Thyroid gland (tissue), 4 donors: ENCODE measurements at places on chromosomes 12 and 14. TPM values are rescaled to one million over a fixed set of nuclear protein-coding genes. Genes with fewer than 3 reads are reported as not detected.
A peak's percentile ranks its signal among the peaks of the same experiment; 100 is the strongest.

DNA sequence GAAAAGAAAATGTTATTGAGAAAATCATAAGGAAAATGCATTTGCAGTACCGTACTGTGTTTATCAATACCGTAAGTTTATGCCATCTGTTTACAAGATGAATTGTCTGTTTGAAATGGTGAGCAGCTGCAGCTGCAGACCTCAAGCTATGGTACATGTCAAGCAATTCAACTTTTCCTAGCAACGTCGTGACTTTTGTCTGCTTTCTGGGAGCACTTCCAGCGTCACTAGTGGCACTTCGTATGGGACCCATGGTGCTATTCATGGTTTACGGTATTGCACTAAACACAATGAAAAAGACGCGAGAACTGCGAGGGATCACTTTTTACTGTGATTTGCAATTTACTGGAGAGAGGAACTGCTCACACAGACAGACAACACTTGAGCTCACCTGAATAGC is 160.8 kb downstream of the UNC79 start:
- no peak overlapping the region for H3K4me3 ChIP-seq
- no peak overlapping the region for H3K27ac ChIP-seq
- no peaks in the 10 kb centered on the region for H3K4me1 ChIP-seq
- DNase-seq: no peak

DNA sequence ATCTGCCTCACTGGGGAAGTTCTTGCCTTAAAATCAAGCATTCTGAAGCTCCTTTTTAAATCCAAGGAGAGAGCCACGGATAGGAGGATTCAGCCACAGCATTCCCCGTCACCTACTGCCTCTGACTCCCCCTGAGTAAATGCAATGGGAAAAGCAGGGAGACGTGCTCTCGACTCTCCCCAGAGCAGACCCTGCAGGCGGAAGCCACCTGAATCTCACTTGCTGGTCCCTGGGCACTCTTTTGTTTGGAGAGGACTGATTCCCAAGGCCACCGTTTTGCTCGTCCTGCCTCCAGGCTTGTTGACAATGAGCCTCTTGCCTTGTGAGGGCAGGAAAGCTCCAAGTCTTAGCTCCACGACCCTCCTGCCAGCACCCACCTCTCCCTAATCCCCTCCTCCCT is 204.5 kb downstream of the SLC15A4 start:
- no peaks in the 10 kb centered on the region for H3K27me3 ChIP-seq
- no peaks in the 10 kb centered on the region for H3K4me1 ChIP-seq
- no peaks in the 10 kb centered on the region for H3K36me3 ChIP-seq

DNA sequence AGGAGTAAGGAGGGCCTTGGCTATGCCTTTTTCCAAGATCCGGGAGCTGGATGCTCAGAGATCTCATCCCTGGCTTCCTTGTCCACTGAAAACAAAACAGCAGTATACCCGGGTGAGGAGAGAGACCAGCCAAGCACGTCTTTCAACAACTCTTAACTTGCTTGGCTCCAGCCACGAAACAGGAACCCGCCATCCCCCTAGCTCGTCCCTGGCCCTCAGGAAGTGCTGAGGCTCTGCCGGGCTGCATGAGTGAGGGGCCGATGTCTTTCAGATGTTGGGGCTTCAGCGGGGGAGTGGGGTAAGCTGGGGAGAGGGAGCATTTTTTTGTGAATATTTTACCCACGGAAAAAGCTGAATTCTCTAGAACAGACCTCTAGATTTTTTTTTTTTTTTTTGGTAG is 231.1 kb downstream of the CACNA1C start:
- no peaks in the 10 kb centered on the region for H3K4me1 ChIP-seq
- DNase-seq: no peak

DNA sequence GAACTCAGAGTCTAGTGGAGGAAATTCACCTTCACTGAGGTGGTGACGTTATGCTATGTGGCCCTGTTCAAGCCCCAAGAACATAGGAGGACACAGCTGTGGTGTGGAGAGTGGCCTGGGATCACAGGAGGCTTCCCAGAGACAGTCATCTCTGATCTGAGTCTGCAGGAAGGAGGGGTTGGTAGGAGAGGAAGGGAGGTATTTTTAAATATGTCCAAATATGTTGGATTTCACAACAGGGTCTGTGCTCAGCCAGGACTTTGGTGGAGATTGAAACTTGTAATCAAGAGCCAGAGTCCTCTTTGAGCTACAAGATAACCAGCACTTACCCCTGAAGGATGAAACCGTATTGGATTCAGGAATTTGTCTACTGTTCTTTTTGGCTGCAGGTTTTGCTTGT is 26.4 kb upstream of the MED13L start:
- no peaks in the 10 kb centered on the region for H3K36me3 ChIP-seq
- no peak overlapping the region for H3K4me3 ChIP-seq
- H3K27ac ChIP-seq: no peak overlapping the region
- no peak for DNase-seq
- peaks cover 13% of the 10 kb centered on the region for H3K4me1 ChIP-seq

DNA sequence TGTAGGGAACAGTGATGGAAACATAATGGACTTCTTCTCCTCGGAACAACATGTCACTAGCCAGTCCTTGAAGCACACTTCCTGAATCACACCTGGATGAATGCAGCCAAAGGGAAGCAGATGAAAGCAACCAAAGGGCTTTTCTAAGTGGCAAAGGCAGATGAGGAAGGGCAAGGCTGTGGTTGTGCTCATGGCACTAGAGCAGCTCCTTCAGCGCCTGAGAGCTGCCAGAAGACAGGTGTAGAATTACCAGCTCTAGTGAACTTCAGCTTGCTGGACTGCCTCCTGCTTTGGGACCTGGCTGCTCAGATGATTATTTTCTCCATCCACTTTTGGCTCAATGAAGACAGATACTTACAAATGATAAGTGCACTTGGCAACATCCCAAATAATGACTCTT is 1372.1 kb upstream of the SEL1L start:
- no peaks in the 10 kb centered on the region for H3K27me3 ChIP-seq
- H3K27ac ChIP-seq: no peak overlapping the region
- peak; percentile 6 for DNase-seq
- H3K4me1 ChIP-seq: no peaks in the 10 kb centered on the region
- no peak overlapping the region for H3K4me3 ChIP-seq
- H3K36me3 ChIP-seq: no peaks in the 10 kb centered on the region

The PRB3 gene
- total RNA-seq: not detected

The TGM1 gene
- total RNA-seq: 2.1 TPM

The SERPINA12 gene
- total RNA-seq: not detected

The NYNRIN gene
- total RNA-seq: 12.3 TPM

The HOXC5 gene
- not detected for total RNA-seq

GRCh38 chr12:132593521-132593920 is 16.9 kb downstream of the LRCOL1 start:
- no peaks in the 10 kb centered on the region for H3K27me3 ChIP-seq
- H3K4me3 ChIP-seq: no peak overlapping the region
- no peaks in the 10 kb centered on the region for H3K36me3 ChIP-seq
- peaks cover 3% of the 10 kb centered on the region for H3K4me1 ChIP-seq
- no peak overlapping the region for H3K27ac ChIP-seq

The GPR84 gene
- total RNA-seq: 0.39 TPM

DNA sequence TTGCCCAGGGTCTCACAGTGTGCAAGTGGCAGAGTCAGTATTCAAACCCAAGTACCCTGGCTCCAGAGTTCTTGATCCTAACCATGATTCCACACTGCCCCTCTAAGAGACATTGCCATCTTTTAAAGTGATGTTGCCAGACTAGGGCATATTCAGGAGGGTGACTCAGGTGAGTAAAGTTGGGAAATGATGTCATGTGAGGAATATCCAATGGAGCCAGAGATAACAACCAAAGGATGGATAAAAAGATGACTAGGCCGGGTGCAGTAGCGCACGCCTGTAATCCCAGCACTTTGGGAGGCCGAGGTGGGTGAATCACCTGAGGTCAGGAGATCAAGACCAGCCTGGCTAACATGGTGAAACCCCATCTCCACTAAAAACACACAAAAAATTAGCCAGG is 85.6 kb downstream of the SMOC1 start:
- H3K36me3 ChIP-seq: no peaks in the 10 kb centered on the region
- no peak overlapping the region for H3K4me3 ChIP-seq

GRCh38 chr14:69727860-69728259 is 39.1 kb upstream of the SRSF5 start:
- H3K4me1 ChIP-seq: no peaks in the 10 kb centered on the region
- H3K27ac ChIP-seq: no peak overlapping the region
- H3K4me3 ChIP-seq: no peak overlapping the region
- DNase-seq: no peak

The NCKAP5L gene
- 14.1 TPM for total RNA-seq

- no peak overlapping the region for H3K27ac ChIP-seq
- H3K4me1 ChIP-seq: no peaks in the 10 kb centered on the region
- peaks cover 5% of the 10 kb centered on the region for H3K27me3 ChIP-seq
- no peak for DNase-seq
These were observed 33.5 kb upstream of the CCDC63 start for GRCh38 chr12:110813285-110813684.

The TPH2 gene
- total RNA-seq: not detected

GRCh38 chr14:89491711-89492381 is 74.8 kb upstream of the FOXN3 start:
- no peak overlapping the region for H3K27ac ChIP-seq
- no peaks in the 10 kb centered on the region for H3K36me3 ChIP-seq
- no peak overlapping the region for H3K4me3 ChIP-seq
- DNase-seq: no peak

GRCh38 chr12:121702944-121703343 is 9.6 kb upstream of the TMEM120B start:
- no peak for DNase-seq
- peak overlapping the region; percentile 85 for H3K27ac ChIP-seq
- no peak overlapping the region for H3K4me3 ChIP-seq
- no peaks in the 10 kb centered on the region for H3K36me3 ChIP-seq
- no peaks in the 10 kb centered on the region for H3K27me3 ChIP-seq
- H3K4me1 ChIP-seq: peaks cover 24% of the 10 kb centered on the region

The HSPB8 gene
- total RNA-seq: 73.9 TPM

DNA sequence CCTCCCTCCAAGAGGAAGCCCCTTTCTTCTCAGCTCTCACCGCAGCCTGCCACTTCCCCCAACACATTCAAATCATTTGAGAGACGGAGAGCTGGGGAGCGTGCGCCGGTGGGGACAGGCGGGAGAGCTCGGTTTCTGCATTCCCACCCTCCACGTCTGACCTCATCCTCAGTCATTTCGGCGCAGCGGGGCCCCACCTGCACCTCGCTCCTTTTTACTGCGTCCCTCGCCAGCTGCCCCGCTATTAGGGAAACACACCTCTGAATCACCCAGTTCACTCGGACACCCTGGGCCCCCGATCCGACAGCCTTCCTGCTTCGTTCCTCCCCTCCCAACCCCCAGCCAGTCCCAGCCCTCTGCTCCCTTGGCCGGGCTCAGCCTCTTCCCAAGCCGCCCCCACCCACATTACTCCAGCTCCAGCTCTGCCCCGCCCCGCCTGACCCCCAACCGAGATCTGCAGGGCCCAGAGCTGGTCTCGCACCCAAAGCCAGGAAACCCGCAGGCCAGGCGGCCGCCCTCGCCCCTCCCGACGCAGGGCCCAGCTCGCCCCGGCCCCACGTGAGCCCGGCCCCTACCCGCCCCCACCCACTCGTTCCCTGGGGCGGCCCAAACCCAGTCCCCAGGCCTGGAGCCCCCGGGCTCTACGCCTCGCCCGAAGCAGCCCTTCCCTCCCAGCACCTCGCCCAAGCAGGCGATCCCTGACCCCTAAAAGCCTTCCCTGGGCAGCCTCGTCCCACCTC is 783 bp downstream of the CORO1C start:
- H3K27ac ChIP-seq: peak overlapping the region; percentile 88
- peaks cover 5% of the 10 kb centered on the region for H3K4me1 ChIP-seq
- no peaks in the 10 kb centered on the region for H3K27me3 ChIP-seq
- no peaks in the 10 kb centered on the region for H3K36me3 ChIP-seq

GRCh38 chr12:48000878-48001504 is 3.3 kb downstream of the COL2A1 start:
- DNase-seq: peak; percentile 24
- H3K36me3 ChIP-seq: no peaks in the 10 kb centered on the region
- no peak overlapping the region for H3K27ac ChIP-seq

The LMNTD1 gene
- not detected for total RNA-seq

DNA sequence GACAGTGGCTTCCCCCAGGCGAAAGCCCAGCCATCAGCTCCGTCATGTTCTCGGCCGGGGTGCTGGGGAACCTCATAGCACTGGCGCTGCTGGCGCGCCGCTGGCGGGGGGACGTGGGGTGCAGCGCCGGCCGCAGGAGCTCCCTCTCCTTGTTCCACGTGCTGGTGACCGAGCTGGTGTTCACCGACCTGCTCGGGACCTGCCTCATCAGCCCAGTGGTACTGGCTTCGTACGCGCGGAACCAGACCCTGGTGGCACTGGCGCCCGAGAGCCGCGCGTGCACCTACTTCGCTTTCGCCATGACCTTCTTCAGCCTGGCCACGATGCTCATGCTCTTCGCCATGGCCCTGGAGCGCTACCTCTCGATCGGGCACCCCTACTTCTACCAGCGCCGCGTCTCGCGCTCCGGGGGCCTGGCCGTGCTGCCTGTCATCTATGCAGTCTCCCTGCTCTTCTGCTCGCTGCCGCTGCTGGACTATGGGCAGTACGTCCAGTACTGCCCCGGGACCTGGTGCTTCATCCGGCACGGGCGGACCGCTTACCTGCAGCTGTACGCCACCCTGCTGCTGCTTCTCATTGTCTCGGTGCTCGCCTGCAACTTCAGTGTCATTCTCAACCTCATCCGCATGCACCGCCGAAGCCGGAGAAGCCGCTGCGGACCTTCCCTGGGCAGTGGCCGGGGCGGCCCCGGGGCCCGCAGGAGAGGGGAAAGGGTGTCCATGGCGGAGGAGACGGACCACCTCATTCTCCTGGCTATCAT is 663 bp downstream of the PTGER2 start:
- peak overlapping the region; percentile 19 for H3K4me3 ChIP-seq
- H3K36me3 ChIP-seq: no peaks in the 10 kb centered on the region
- peaks cover 12% of the 10 kb centered on the region for H3K27me3 ChIP-seq
- DNase-seq: peak; percentile 7
- H3K4me1 ChIP-seq: peaks cover 9% of the 10 kb centered on the region

GRCh38 chr12:96327889-96328288 is 72.3 kb downstream of the CDK17 start:
- DNase-seq: no peak
- peaks cover 13% of the 10 kb centered on the region for H3K4me1 ChIP-seq
- no peaks in the 10 kb centered on the region for H3K27me3 ChIP-seq
- H3K4me3 ChIP-seq: no peak overlapping the region
- no peaks in the 10 kb centered on the region for H3K36me3 ChIP-seq
- H3K27ac ChIP-seq: no peak overlapping the region

The OR4E2 gene
- not detected for total RNA-seq

- H3K36me3 ChIP-seq: peaks cover 10% of the 10 kb centered on the region
- DNase-seq: peak; percentile 84
- H3K4me3 ChIP-seq: no peak overlapping the region
- H3K4me1 ChIP-seq: no peaks in the 10 kb centered on the region
- no peak overlapping the region for H3K27ac ChIP-seq
These were observed 135.3 kb downstream of the PRKCH start for GRCh38 chr14:61456720-61457119.

- no peak for DNase-seq
- H3K27me3 ChIP-seq: no peaks in the 10 kb centered on the region
- no peak overlapping the region for H3K27ac ChIP-seq
- no peak overlapping the region for H3K4me3 ChIP-seq
These were observed 59.0 kb upstream of the ARID2 start for GRCh38 chr12:45670346-45671065.
